ENCODE measurements at places on chromosomes 2 and 18.
A peak's percentile ranks its signal among the peaks of the same experiment; 100 is the strongest.

DNA sequence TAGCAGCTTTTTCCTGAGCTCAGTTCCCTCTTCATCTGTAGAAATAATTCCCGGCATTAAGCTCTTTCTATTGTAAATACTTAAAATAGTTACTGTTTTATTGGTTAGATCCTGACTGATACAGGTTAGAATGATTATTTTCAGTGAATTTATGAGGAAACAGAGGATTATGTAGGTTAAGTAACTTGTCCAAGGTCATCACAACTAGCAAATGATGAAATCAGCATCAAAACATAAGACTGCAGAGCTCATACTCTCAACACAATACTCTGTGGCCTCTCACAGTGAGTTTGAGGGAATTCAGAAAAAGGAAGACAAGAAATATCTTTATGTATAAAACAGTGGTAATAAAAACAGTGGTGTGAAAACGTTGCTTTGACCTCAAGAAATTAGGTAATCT lies 113.2 kb upstream of the DLX2 start:
- no peak for DNase-seq

DNA sequence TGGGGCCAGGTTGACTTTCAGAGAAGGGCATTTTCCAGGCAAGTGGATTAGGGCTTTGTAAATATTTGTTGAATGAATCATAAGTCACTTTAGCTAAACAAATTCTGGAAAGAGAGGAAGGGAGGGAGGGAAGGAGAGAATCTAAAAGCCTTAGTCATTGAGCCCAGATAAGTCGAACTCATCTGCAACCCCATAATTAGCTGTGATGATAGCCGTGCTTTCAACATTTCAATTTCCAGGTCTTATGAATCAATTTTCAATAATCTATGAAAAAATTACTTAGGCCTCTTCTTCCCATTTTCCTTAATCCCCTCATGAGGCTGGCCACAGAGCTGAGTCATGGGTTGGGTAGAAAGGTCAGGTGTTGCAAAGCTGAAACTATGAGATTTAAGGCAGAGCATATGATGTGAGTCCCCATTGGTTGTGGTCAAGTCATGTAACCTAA lies 111.9 kb upstream of the MAPRE2 start:
- no peak for DNase-seq

- DNase-seq, result no peak
These were observed 237.3 kb downstream of the OSR1 start for GRCh38 chr2:19120941-19121750.

GRCh38 chr2:240452462-240453256 lies 17.2 kb downstream of the GPC1 start:
- DNase-seq, result peak; percentile 75

DNA sequence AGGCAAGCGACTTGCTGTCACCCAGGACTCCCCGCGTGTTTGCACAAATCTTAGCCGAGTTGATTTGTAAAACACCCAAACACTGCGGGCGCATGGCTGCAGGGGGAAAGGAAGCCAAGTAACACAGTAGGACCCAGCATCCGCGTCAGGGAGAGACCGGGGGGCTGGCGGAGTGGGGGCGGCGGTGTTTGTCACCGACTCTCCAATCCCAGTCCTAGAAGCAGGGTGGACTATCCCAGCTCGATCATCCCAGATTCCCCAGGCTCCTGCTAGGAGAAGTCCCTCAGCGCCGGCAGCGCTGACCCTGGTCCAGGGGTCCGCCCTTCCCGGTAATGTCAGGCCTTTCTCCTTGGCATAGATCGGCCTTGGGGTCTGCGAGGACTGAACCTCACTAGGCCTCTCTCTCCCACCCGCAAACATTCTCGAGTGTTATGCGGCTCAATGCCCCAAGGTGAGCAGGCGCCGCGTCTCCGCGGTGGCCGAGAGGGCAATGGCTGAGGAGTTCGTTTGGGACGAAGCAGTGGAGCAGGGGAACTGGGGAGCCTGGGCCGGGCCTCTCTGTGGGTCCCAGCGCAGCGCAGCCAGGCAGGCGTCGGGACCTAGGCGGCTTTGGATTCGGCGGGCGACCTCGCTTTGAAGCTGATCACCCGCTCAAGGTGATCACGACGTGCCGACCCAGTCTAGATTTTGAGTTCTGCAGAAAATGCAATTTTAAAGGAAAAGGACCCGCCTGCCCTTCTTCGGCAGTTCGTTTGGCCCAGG lies 1.5 kb upstream of the GDF7 start:
- DNase-seq, result no peak

GRCh38 chr2:191863988-191864387 lies 17.1 kb upstream of the CAVIN2 start:
- no peak for DNase-seq

GRCh38 chr2:46509804-46510203 lies 30.4 kb downstream of the TMEM247 start:
- no peak for DNase-seq

GRCh38 chr2:43383533-43383932 lies 157.1 kb upstream of the ZFP36L2 start:
- DNase-seq, result no peak

DNA sequence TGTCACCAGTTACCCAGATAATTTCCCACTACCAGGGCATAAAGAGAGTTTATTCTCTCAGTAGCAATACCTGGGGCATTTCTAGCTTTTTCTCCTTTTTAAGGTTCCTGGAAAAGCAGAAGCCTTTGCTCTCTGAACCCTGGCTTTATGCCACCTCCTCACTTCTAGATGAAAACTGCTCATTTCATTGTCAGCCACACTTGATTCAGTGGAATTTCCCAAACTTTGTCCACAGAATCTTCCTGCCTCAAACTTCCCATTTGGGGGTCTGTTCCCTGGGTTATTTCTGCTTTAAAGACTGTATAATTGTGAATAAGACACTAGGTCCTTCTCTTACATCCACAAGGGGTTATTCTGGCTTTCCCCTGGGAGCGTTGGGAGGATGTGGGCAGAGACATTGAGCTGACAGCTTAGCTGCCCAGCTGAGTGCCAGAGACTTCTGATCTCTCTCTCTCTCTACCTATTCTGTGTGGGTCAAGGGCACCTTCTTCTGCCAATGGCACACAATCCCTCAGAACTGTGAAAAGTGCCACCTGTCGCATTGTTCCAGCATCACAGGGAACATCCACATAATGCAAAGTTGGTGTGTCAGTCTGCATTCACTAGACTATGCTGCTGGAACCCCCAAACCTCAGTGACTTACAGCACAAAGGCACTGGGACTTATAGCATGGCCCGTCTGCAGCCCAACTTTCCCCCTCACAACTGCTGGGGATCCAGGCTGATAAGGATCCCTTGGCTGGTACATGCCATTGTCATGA lies 19.9 kb upstream of the NRP2 start:
- DNase-seq, result no peak

GRCh38 chr2:79025421-79025820 lies at the start of gene REG3G:
Gene REG3G, plus strand, starts transcription at chr2:79025702. Its CDS starts 392 bp downstream, at chr2:79026094.
- DNase-seq, result no peak

GRCh38 chr18:14189858-14190257 lies 57.6 kb upstream of the ZNF519 start:
- DNase-seq, result no peak

DNA sequence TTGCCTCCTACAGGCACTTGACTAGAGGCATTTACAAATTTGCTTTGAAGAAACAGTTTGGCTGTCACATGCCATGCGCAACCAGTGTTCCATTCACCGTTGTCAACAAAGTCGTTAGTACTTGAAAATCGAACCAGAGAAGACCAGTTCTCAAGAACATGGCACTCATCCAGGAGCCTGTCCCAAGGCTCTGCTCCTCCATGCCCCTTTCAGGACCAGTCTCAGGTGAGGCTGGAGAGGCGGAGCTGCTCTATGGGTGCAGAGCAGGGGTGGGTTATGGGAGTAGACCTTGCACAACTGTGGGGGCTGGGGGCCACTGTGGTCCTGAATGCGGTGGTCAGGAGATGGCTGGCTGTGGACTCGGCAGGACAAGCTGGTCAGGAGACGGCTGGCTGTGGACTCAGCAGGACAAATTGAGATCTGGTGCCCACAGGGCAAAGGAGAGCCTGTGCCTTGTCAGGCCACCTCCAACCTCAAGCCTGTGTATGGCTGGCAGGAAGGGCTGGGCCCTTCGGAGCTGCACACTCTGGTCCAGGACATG lies 12.3 kb upstream of the ATP9B start:
- DNase-seq, result no peak

GRCh38 chr2:95380280-95380679 lies 22.2 kb upstream of the FAHD2A start:
- no peak for DNase-seq

GRCh38 chr2:206984206-206984605 lies 44.9 kb downstream of the CPO start:
- DNase-seq, result no peak

GRCh38 chr18:22032392-22032961 lies 136.9 kb upstream of the GATA6 start:
- no peak for DNase-seq

DNA sequence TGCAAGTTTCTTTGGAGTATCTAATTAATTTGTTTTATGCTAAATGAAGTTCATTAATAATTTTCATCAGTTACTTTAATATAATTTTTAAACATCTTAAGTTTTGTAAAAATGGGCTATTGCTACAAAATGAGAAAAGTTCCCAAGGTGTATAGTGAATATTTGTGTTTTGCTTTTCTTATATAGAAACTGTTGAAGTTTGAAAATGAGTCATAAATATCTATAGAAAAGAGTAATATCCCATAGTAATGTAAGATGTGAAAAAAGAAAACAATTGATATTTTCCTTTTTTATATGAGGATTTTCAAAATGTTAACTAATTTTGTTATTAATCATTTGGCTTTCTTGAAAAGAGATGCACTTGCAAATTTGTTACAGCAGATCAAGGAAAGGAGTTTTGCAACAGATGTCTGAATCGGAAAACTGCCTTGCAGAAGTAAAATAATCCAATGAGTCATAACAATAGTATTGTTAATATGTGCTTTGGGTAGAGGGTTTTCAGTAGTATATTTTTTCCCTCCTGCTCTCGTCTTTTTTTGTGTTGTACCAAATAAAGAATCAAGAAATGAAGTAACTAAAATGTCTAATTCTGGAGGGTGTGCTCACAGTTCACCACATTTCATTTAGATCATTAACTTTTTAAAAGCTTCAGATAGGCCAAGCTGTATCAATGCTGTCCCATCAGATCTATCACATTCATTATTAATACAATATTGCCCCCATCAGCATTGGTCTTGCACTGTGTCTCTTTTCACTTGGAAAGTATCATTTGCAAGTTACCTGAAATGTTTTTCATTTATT lies 15.5 kb downstream of the DUSP19 start:
- no peak for DNase-seq

- DNase-seq, result no peak
These were observed 373 bp downstream of the EIPR1 start for GRCh38 chr2:3377279-3377611.

- peak; percentile 2 for DNase-seq
These were observed 26.9 kb upstream of the TNS1 start for GRCh38 chr2:218029366-218030360.

GRCh38 chr2:160606341-160606740 lies 112.7 kb upstream of the RBMS1 start:
- DNase-seq, result no peak

GRCh38 chr2:182605166-182605565 lies 110.9 kb upstream of the DNAJC10 start:
- no peak for DNase-seq

GRCh38 chr2:74252862-74253261 lies 54.4 kb downstream of the MTHFD2 start:
- no peak for DNase-seq

DNA sequence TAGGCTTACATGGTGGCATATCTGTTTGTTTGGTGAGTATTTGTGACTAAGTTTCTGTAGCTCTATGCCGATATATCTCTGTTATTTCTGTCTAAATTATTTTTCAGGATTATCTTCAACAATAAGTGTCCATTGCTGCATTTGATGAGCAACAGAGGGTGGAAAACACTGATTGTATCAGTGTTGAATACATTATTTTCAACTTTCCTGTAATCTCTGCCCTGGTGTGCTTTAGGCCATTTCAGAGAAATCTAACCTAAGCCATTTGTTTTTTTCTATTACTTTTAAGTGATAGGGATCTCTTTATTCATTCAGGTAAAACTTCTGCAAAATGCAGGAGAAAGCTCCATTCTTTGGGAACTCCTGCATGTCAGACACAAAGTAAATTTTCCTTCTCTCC lies 654.5 kb downstream of the RNF144A start:
- DNase-seq, result no peak

DNA sequence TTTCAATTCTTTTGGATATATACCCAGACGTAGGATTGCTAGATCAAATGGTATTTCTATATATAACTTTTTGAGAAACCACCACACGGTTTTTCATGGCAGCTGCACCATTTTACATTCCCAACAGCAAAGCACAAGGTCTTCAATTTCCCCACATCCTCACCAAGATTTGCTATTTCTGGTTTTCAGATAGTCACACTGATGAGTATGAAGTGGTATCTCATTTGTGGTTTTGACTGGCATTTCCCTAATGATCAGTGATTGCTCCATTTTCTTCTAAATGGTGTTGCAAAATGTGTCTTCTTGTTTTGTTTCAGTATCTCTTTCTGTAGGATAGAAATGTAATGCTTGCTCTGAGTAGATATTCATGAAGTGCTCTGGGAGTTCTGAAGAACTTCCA lies 52.0 kb downstream of the ANKRD44 start:
- no peak for DNase-seq

DNA sequence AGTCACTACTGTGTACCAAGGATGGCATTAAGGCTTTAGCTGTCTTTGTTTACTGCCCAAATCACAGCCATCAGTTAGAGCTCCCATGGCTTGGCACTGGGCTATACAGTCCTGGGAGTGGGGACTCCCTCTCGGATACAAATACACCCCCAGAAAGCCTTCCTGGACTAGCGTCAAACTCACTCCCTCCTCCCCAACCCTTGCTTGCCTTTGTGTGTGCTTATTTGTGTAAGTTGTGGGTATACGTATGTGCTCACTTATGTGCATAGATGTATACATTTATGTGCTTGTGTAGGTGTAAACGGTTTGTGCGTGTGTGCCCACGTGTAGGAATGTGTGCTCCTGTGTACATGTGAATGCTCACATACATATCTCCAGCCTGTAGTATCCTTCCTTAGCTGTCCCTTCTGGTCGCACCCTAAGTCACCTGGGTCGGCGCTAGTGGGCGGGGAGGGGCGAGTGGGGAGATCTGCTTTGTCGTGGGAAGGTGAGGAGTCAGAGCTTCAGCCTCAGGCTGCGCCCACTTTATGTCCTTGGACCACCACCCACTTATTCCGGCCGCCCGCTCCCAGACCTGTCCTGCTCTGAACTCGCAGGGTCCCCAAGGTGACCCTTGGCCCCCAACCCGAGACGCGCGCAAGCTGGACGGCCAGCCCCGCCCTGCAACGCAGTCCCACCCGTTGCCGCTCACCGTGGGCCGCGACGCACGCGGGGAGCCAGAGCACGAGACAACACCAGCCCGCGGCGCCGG lies 461 bp downstream of the PRADC1 start:
- DNase-seq, result no peak

DNA sequence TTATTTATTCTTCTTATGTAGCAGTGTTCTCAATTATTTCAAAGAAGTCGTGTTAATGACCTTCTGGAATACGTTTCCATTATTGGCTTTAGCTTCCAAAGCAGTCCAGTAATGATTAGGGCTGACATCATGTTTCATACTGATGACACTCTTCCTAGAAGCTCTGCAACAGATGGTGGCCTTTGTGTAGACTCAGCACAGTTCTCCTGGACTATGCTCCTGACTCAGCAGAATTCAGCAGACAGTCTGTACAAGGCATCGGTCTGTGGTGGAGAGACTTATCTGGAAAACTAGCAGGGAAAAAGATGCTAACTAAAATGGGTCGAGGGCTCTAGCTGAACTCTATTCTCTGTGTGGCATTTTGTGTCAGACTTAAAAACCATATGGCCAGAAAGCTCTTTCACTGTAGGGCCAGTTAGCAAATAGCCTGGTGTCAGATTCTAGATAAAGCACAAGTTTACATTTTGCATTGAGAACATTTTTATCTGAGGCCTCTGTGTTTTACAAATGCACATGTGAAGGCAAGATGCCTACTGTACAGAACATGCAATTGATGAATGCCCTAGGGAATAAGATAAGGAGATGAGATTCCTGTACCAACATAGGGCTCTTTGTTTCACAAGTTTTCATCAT lies 35.1 kb downstream of the GULP1 start:
- no peak for DNase-seq

Data from GM12891 (cell line).